LHCN-M2 (cell line): ENCODE measurements at places on chromosomes 5 and 9. TPM values are rescaled to one million over a fixed set of nuclear protein-coding genes. Genes with fewer than 3 reads are reported as not detected.
A peak's percentile ranks its signal among the peaks of the same experiment; 100 is the strongest.

The MRPL22 gene
- 17.8 and 19.7 TPM in 2 replicates for total RNA-seq

DNA sequence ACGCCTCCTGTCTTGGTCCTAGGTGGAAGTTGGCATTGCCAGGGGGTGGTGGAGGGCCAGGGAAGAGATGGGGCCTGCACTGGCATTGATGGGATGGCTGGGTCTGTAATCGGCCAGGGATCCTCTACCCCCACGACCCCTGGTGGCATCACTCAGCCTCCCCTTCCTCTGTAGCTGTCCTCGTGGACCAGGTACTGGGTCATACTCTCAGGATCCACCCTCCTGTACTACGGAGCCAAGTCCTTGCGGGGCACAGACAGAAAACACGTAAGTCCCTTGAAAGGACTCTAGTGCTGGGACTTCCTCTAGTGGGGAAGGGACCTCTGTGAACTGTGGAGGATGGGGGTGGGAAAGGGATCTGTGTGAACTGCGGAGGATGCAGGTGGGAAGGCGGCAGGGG, 52.1 kb upstream of the GARNL3 start:
- no peak for DNase-seq

DNA sequence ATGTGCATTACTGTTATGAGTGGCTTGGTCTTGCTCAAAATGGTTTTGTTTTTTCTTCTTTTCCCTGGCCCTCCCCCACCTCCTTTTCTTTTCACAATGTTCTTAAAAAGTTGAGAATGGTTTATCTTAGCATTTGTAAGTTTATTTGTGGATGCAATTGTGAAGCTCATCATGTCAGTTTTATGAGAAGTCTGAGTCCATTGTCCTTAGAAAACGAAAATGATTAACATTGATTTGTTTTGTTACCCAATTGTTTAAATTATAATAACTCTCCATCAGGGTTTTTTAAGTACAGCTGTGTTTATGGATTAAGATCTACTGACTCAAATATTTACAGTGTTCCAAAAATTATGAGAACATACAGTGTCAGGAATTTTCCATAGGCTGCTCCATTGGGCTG, 511.3 kb upstream of the PAPPA start:
- DNase-seq: no peak

DNA sequence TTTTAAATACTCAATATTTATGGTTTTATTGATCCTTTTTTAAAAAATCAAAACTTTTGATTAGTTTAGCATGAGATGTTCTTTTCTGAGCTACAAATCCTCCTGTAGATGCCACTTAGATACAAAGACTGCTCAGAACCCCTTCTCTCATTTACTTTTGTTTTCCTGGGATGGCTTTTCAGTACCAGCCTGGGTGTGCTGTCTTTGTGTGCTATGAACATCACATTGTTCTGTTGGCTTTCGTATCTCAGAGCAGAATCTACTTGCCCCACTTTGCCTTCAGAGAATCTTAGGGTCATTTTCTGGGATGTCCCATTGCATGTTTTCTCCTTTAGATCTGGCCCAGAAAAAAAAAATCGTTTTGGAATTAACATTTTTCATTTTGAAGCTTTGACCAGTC, 85.9 kb downstream of the RASGRF2 start:
- no peak for DNase-seq

- DNase-seq: no peak
Observed at GRCh38 chr5:162664846-162665245, 597.3 kb downstream of the GABRG2 start.

DNA sequence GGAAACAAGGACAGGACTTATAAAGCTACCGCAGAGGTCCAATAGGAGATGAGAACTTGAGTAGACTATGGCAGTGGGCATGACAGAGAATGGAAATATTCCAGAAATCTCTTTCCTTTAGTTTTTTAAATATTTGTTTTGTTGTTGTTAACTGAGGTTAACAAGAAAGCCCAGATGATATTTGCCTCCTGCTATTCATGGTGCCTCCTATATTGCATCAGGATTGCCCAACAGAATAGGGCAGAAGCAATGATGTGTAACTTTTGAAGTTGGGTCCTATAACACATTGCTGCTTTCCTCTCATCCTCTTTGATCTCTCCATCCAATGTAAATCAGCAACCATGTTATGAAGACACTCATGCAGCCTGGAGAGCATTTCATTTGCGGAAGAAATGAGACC, 42.8 kb downstream of the PDE4D start:
- no peak for DNase-seq

- DNase-seq: no peak
Observed at GRCh38 chr9:38363589-38363925, 28.9 kb upstream of the ALDH1B1 start.

- DNase-seq: no peak
Observed at GRCh38 chr5:14227513-14227912, 84.4 kb downstream of the TRIO start.

GRCh38 chr9:87742813-87743428, 17.0 kb downstream of the CTSL start:
- DNase-seq: no peak

The NR4A3 gene
- total RNA-seq: 0.06 and 0.19 TPM in 2 replicates

- DNase-seq: no peak
Observed at GRCh38 chr9:13429301-13430190, 150.1 kb upstream of the MPDZ start.

The HAPLN1 gene
- total RNA-seq: under 0.01 TPM in 1 of 2 replicates, not detected in the other

DNA sequence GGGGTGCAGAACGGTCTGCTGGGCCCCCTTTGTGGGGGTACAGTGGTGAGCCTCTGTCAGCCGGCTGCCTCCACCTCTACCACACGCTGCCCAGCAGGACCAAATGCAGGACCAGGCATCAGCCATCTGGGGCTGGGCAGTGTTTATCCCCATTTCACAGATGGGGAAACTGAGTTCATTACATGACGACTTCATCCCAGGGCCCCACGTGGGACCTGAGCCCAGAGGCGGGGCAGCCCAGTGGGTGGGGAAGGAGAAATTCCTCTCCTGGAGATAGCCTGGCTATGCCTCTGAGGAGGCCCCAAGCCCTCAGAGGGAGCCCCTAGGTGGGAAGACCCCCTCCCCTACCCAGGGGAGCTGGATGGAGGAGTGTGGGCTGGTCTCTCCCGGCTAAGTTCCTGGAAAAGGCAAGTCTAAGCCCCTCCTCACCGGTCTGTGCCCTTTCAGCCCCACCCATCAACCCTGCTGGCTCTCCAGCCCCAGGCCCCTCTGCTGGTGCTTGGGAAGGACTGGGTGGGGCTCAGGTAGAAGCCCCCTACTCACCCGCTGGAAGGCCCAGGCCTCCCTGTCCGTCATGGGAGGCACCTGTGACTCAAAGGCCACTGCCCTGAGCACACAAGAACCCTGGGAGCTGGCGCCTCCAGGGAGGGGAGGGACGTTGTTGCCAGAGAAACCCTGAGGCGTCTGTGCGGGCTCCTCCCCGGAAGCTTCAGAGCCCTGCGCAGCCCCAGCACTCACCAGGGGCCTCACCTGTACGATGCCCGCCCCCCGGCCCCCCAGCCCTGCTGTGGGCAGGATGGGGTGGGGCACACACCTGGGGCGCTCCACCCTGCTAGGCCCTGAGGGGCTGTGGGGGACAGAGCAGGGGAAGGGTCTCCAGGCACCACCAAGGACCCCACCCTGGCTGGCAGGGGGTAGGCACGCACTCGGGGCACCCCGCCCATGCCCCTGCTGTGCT, 7.4 kb upstream of the CCDC187 start:
- DNase-seq: no peak

DNA sequence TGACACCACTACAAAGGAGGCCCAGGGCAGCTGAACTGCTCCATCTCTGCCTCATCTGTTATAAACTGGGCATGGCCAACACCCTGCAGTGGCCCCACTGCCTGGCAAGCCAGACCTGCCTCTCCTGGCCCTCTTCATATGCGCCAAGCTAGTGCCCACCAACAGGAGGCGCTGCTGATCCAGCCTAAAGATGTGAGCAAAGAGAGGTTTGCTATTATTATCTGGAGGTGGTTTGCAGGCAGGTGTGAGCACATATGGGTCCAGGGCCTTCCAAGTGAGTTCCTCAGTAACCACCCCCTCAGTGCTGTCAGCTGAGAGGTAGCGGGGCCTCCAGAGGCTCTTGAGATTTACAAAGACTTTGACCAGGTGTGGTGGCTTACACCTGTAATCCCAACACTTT, 232.2 kb downstream of the SYK start:
- DNase-seq: no peak

The PFN3 gene
- total RNA-seq: not detected in 2 replicates

GRCh38 chr5:78458843-78459242, 98.4 kb downstream of the SCAMP1 start:
- DNase-seq: no peak

The LRRC8A gene
- total RNA-seq: 42.3 and 46.8 TPM in 2 replicates

- no peak for DNase-seq
Observed at GRCh38 chr5:81353189-81353588, 40.7 kb downstream of the ACOT12 start.

DNA sequence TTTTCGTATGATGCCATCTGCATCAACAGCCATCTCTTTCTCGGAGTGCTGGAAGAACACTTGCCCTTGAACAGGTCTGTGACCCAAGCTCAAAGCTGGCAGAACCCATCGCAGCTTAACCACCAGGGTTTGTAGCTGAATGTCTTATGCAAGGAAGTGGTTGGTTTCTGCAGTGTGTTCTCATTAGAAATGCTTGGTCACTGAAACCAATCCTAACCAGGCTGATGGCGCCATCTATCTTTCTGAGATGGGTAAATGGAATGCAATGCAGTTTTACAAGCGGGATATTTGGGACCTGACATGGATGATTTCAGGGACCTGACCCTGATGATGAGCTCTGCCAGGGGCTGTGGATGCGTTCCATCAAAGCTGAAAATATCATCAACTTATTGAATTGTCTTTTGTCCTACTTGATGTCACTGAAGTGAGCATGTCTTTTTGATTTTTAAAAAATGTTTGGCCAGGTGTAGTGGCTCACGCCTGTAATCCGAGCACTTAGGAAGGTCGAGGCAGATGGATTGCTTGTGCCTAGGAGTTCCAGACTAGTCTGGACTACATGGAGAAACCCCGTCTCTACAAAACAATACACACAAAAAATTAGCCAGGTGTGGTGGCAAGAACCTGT, 28.7 kb downstream of the DMRT3 start:
- peak; percentile 72 for DNase-seq

DNA sequence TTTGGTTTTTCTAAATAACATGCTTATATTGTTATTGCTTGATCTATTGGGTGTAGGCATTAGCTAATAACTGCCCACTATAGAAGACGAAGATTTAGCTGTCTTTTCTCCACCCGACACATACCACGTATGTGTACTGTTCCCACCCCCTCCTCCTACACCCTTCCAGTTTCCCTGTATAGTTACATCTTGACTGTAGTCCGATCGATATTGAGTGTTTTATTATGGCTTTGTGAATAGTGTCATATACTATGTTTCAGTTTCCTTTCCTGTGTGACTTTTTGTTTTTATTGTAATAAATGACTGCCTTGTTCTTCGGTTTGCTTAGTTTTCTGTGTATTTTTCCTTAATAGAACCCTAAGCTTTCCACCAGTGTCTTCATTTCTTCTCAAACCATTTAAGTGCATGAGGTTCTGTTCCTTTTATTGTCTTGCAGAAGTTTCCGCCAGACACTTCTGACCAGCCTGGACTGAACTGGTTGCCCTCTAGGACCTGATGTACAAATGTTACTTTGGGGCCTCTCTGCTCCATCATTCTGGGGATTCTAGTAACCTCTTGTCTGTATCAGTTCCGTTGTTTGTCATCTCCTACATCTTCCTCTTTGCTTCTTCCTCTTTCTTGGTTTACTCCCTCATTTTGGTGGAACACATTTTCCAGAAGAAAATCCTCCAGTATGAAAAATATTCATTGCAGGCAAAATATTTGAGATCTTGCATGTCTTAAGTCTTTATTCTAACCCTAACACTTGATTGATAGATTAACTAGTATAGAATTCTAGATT, 61.8 kb downstream of the PRKACG start:
- DNase-seq: no peak

DNA sequence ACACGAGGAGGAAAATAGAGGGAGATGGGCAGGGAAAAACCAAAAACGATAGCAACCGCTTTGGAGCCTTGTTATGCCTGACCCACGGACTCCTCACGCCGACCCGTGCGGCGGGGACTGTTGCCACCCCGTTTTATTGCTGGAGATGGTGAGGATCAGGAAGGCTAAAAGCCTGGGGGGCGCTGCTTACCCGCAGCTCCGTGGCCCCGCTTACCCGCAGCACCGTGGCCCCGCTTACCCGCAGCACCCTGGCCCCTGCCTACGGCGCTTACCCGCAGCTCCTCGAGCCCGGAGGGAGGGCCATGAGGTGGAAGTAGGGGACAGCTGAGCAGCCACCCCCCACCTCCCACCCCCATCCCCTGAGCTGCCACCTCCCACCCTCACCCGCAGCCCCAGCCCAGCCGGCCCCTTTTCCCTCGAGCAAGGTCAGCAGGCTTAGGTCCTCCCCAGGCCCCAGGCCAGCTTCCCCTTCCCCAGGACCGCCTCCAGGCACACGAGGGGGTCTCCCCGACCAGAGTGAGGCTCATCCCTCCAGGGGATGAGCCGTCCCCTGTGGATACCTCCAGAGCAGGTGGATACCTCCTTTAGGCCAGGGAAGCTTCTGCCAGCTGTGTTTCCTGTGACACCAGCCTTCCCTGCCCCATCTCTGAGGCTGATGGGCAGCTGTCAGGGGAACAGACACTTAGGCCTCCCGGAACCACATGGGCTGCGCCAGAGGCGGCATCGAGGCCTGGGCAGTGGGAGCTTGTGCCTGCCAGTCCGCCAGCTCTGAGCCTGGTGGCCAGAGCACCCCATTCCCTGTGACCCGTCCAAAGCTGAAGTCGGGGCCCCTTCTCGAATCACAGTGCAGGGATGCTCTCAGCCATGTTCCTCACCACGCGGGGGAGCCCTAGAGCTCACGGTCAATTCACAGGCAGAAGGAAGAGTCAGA, 92.3 kb downstream of the LMX1B start:
- DNase-seq: peak; percentile 19

GRCh38 chr9:127567035-127567729, 44.9 kb upstream of the STXBP1 start:
- DNase-seq: peak; percentile 62

The ANKRD34B gene
- not detected in 2 replicates for total RNA-seq
